Temporal lobe (tissue), 4 donors: ENCODE measurements at places on chromosomes 16 and 17. TPM values are rescaled to one million over a fixed set of nuclear protein-coding genes. Genes with fewer than 3 reads are reported as not detected.

The KRTAP4-6 gene
- total RNA-seq = not detected

The KRT32 gene
- not detected for total RNA-seq

The WNK4 gene
- 0.74 TPM for total RNA-seq

The PFAS gene
- total RNA-seq = 34.7 TPM

The FOXN1 gene
- not detected for total RNA-seq
